ENCODE measurements at places on chromosomes 6 and 20. TPM values are rescaled to one million over a fixed set of nuclear protein-coding genes. Genes with fewer than 3 reads are reported as not detected.

CDSN gene
- total RNA-seq = not detected

GRCh38 chr20:42763015-42763414 lies 426.7 kb downstream of the PTPRT start:
- no peak for DNase-seq

CDYL gene
- total RNA-seq = 22.9 TPM

GRCh38 chr6:45002390-45003105 lies 325.6 kb upstream of the RUNX2 start:
- DNase-seq = no peak

GRCh38 chr6:167559675-167560479 lies 235.0 kb downstream of the TTLL2 start:
- DNase-seq = no peak
